ENCODE measurements at places on chromosomes 1 and 21. TPM values are rescaled to one million over a fixed set of nuclear protein-coding genes. Genes with fewer than 3 reads are reported as not detected.

DNA sequence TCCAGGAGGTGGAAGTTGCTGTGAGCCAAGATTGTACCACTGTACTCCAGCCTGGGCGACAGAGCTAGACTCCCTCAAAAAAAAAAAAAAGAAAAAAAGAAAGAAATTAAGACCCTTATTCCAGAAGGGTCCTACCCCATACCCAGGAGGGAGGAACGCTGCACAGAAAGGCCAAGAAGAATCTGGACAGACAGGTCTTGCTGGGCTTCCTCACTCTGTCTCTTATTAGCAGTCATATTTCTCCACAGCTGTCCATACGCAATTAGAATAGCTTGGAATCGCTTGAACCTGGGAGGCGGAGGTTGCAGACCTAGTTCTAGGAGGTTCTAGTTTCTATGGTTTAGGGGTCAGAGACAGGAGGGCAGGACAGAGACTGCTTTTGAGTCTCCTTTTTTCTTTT lies 3.2 kb upstream of the PAQR7 start:
- H3K4me1 ChIP-seq: peaks cover 3% of the 10 kb centered on the region
- no peak overlapping the region for H3K4me3 ChIP-seq

DNA sequence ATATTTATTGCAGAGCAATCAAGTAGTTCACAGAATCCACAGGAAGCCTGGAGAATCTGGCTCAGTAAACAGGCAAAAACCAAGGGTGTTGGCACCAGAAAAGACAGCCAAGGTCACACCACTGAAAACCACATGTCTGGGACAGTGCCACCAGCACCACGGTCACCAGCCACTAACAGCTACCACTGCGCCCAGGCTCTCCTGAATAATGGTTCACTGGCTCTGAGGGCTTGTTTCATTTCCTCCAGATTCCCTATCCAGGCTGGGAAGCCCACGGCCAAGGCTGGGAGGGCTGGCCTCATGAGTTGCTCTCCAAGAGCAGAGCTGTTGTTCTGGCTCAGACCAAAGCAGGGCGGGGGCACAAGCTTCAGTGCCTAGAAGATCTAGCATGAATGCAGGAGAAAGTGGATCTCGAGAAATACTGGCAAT lies 54.5 kb upstream of the PTGFRN start:
- no peaks in the 10 kb centered on the region for H3K36me3 ChIP-seq
- peak overlapping the region; percentile 13 for H3K27ac ChIP-seq
- no peaks in the 10 kb centered on the region for H3K27me3 ChIP-seq
- no peak for DNase-seq

DNA sequence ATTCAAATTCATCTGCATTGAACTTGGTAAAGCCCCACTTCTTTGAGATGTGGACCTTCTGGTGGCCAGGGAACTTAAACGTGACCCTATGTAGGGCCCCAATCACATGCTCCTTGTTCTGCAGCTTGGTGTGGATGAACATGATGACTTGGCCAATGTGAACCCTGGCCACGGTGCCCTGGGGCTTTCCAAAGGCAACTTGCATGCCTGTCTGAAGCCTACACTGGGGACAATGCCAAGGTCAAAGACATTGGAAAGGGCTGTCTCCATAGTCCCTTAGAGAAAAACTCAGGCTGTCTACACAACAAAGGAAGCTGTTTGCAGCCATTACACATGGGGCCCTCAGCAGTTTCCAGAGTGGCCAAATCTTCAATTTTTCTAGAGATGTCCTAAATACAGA lies 8.9 kb upstream of the VPS13D start:
- no peak for DNase-seq

Gene ACTL8
- not detected for total RNA-seq
